IPS-NIHi11 (cell line): ENCODE measurements at places on chromosomes 12 and 14.

DNA sequence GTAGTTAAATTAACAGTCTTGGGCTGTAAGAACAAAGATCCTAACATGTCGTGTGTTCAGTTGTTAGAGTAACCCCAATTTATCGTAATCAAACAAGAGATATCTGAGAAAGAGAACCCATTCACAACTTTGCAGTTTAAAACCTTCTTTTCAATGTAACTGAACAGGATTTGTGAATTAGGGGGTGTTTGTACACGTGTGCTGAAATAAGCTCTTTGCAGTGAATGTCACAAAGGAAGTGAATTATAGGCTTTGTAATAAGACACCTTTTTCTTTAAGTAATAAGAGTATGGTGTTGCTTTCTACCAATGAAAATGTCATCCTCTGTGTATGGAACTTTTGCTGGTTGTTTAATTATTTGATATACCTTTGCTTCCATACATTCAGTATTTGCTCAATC, 114.0 kb downstream of the ALX1 start:
- no peak for DNase-seq

DNA sequence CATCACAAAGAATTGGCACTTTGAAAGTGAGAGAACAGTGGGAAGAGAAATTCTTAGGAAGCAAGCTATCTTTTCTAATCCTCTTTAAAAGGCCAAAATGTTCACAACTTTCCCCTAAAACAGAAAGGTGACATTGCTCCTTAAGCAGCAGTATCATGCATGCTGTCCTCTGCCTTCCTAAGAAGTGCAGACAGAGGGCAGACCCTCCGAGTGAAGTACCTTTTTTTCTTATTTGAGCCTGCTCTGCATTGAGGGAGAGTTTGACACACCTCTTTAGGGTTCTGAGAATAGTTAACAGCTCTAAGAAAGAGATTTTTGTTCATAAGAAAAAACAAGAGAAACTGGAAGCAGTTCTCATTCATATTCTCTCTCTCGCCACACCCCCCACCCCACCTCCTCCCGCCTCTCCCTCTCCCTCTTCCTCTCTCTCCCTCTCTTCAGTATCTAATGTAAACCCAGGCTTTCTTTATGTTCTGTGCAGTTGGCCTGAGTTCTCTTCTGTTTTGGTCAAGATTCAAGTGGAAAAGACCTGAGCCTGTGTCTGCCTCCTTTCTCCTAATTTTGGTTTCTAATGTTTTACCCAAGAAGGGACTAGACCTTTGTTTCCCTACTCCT, 709.1 kb downstream of the DIO2 start:
- no peak for DNase-seq

GRCh38 chr12:47700263-47700662, 5.6 kb downstream of the RPAP3 start:
- no peak for DNase-seq

DNA sequence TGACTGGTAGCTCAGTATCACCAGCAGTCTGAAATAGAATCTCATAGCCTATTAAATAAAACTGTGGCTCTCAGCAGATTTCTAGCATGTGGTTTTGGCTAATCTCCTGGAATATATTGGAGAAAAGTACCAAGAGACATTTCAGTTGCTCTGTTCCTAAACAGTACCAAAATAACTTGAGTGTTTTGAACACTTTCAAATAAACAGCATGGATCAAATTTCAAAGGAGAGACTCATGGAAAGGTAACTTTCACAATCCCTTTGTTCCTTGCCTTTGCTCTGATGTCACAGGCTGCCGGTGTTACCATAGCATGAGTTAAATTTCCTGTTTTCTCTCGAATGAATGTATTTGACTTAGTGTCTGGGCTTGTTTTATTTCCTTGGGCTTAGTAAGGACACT, 3.4 kb downstream of the ARG2 start:
- no peak for DNase-seq

DNA sequence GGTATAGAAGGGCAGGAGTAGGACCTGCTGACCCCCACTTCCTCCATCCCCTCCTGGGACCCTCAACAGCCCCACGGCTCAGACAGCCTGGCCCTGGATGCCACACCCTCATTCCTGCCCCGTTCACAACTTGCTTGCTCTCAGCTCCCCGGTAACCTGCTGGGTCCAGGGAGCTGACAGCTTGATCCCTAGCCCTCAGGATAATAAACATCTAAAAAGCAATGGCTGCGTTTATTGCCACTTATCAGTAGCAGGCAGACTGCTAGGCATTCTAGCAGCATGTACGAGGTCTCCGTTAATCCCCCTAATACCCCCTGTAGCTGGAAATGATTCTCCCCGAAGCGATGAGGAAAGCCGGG, 24.3 kb upstream of the RPLP0 start:
- DNase-seq = no peak

DNA sequence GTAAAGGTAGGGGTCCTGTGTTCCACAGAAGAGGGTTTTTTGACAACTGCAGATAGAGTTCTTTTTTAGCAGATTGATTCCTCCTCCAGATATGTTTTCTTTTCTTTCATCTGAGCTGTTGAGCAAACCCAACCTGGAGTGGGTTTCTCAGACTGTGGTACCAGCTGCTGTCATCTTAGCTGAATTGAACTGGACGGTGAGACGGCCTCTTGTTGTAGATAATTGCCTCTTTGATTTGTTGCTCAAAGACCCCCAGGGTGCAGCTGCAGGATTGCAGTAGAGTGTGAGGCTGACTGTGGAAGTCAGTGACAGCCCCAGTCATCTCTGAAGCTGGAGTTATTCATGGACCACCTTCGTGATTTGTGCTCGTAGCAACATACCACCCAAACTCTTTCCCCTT, 317.7 kb downstream of the AACS start:
- no peak for DNase-seq

GRCh38 chr14:69685218-69685616, 73.8 kb downstream of the SUSD6 start:
- no peak for DNase-seq

- DNase-seq = no peak
Measured at GRCh38 chr12:67790660-67791059, 142.1 kb downstream of the DYRK2 start.

DNA sequence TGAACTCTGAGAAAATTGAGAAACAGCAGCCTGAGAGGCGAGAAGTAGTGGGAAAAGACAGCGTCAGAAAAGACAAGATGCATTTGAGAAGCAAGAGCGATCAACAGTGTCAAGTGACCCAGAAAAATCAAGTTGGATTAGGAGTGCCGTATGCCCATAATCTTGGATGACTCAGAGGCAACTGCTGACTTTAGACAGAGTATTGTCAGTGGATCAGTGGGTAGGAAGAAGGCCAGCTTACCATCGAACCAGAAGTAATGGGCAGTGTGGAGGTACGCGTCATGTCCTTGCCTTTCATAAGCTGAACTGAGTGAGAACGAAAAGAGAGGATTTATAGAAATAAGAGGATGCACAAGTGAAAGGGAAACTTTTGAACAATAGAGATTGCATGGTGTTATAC, 151.0 kb upstream of the NAV3 start:
- DNase-seq = no peak

- no peak for DNase-seq
Measured at GRCh38 chr12:13499008-13499407, 302.5 kb downstream of the EMP1 start.

GRCh38 chr14:58789736-58790135, 152.0 kb downstream of the DACT1 start:
- no peak for DNase-seq

- no peak for DNase-seq
Measured at GRCh38 chr12:674272-674781, 11.1 kb upstream of the NINJ2 start.

GRCh38 chr14:74571901-74572725, 39.9 kb downstream of the LTBP2 start:
- no peak for DNase-seq

DNA sequence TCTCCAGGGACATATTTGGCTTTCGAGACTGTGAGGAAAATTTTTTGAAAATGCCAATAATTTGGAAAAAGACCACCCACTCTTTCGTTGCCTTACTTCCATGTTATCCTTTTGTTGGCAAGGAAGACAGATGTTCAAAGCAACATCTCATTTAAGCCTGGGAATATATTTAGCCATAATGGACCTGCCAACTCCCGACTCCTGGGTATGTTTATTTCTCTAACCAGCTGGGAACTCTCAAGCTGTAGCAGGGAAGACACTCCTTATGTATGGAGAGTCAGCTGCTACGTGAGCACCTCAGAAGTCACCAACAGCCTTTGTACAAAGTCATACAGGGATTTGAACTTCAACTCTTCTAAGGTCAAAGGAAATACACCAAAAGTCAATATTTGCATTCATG, 96.5 kb upstream of the DAAM1 start:
- DNase-seq = no peak

- no peak for DNase-seq
Measured at GRCh38 chr14:92417759-92418158, 94.8 kb downstream of the SLC24A4 start.
